ENCODE measurements at places on chromosomes 3 and 15.
A peak's percentile ranks its signal among the peaks of the same experiment; 100 is the strongest.

GRCh38 chr3:114770874-114771273, 376.2 kb downstream of the ZBTB20 start:
- H3K27me3 ChIP-seq: no peaks in the 10 kb centered on the region
- peaks cover 4% of the 10 kb centered on the region for H3K36me3 ChIP-seq
- peaks cover 11% of the 10 kb centered on the region for H3K4me1 ChIP-seq
- no peak overlapping the region for H3K4me3 ChIP-seq
- no peak for DNase-seq

- no peak for DNase-seq
- peaks cover 3% of the 10 kb centered on the region for H3K27me3 ChIP-seq
- H3K27ac ChIP-seq: no peak overlapping the region
- no peak overlapping the region for H3K4me3 ChIP-seq
- H3K36me3 ChIP-seq: peaks cover 4% of the 10 kb centered on the region
- peaks cover 35% of the 10 kb centered on the region for H3K4me1 ChIP-seq
Measured at GRCh38 chr15:98807262-98807661, 158.9 kb downstream of the IGF1R start.

GRCh38 chr3:99859825-99860224, 42.2 kb downstream of the CMSS1 start:
- no peak overlapping the region for H3K4me3 ChIP-seq
- no peak for DNase-seq
- no peak overlapping the region for H3K27ac ChIP-seq
- H3K27me3 ChIP-seq: no peaks in the 10 kb centered on the region
- no peaks in the 10 kb centered on the region for H3K4me1 ChIP-seq

GRCh38 chr3:120681506-120682038, 467 bp downstream of the HGD start:
- no peak overlapping the region for H3K27ac ChIP-seq
- H3K27me3 ChIP-seq: peaks cover 3% of the 10 kb centered on the region
- peaks cover 7% of the 10 kb centered on the region for H3K36me3 ChIP-seq
- H3K4me3 ChIP-seq: no peak overlapping the region
- DNase-seq: no peak

- H3K27me3 ChIP-seq: peaks cover 2% of the 10 kb centered on the region
- H3K36me3 ChIP-seq: no peaks in the 10 kb centered on the region
- no peak overlapping the region for H3K4me3 ChIP-seq
- DNase-seq: no peak
- H3K27ac ChIP-seq: no peak overlapping the region
Measured at GRCh38 chr3:190575437-190576185, 61.7 kb downstream of the IL1RAP start.

GRCh38 chr3:101870138-101870537, 20.8 kb downstream of the NFKBIZ start:
- peaks cover 1% of the 10 kb centered on the region for H3K27me3 ChIP-seq
- no peak overlapping the region for H3K27ac ChIP-seq
- no peaks in the 10 kb centered on the region for H3K36me3 ChIP-seq
- H3K4me1 ChIP-seq: no peaks in the 10 kb centered on the region
- no peak overlapping the region for H3K4me3 ChIP-seq

DNA sequence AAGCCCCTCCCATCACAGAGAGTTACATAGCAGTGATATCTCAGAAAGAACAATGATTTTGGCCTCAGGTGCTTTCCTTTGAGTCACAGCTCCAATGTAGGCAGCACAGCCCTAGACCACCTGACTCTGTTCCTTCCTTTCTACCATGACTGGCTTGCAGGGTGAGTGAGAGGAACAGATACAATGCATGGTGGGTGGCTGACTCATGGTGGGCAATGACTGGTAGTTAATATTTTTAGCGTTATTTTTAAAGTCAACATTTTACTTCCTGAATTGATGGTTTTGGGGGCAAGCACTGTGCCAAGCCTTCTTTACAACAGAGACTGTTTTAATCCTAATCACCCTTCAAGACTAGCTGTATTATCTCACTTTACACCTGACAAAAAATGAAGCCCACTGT, 32.8 kb upstream of the ST3GAL6 start:
- no peaks in the 10 kb centered on the region for H3K36me3 ChIP-seq
- peaks cover 15% of the 10 kb centered on the region for H3K4me1 ChIP-seq
- peaks cover 8% of the 10 kb centered on the region for H3K27me3 ChIP-seq
- H3K4me3 ChIP-seq: no peak overlapping the region
- H3K27ac ChIP-seq: no peak overlapping the region

GRCh38 chr3:153373606-153374005, 211.6 kb downstream of the RAP2B start:
- H3K4me3 ChIP-seq: no peak overlapping the region
- H3K36me3 ChIP-seq: peaks cover 8% of the 10 kb centered on the region
- no peaks in the 10 kb centered on the region for H3K4me1 ChIP-seq
- no peaks in the 10 kb centered on the region for H3K27me3 ChIP-seq

GRCh38 chr3:77460326-77460725, 420.4 kb downstream of the ROBO2 start:
- H3K36me3 ChIP-seq: no peaks in the 10 kb centered on the region
- H3K27me3 ChIP-seq: no peaks in the 10 kb centered on the region
- DNase-seq: no peak
- no peak overlapping the region for H3K27ac ChIP-seq

- peak; percentile 41 for DNase-seq
- H3K27me3 ChIP-seq: peaks cover 11% of the 10 kb centered on the region
- peaks cover 3% of the 10 kb centered on the region for H3K36me3 ChIP-seq
Measured at GRCh38 chr3:50370594-50370993, 11.3 kb upstream of the TMEM115 start.

DNA sequence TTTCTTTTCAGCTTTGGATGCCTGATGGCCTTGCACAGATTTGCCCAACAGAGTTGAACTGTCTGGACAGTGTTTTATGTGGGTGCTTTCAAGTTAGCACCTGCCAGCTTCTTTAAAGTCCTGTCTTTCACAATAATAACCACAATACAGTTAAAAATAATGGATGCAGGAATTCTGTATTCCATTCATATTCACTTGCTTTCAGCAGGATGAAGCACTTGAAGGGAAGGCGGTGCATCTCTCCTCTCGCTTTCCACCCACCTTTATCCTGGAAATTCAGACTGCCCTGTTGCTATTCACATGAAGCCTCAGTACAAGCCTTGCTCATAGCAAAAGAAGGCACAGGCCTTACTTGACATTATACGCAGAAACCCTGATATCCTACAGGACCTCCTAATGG, 26.5 kb upstream of the GYG1 start:
- H3K4me3 ChIP-seq: no peak overlapping the region
- H3K4me1 ChIP-seq: no peaks in the 10 kb centered on the region
- H3K36me3 ChIP-seq: no peaks in the 10 kb centered on the region
- H3K27ac ChIP-seq: no peak overlapping the region
- no peak for DNase-seq

- peaks cover 5% of the 10 kb centered on the region for H3K27me3 ChIP-seq
- H3K4me1 ChIP-seq: no peaks in the 10 kb centered on the region
- no peak overlapping the region for H3K27ac ChIP-seq
- H3K36me3 ChIP-seq: peaks cover 5% of the 10 kb centered on the region
Measured at GRCh38 chr15:88865498-88866099, 29.7 kb downstream of the HAPLN3 start.

Data from endothelial cell (in vitro differentiated cells).